Liver (tissue), 10 donors: ENCODE measurements at places on chromosomes 2 and 18. TPM values are rescaled to one million over a fixed set of nuclear protein-coding genes. Genes with fewer than 3 reads are reported as not detected.

DNA sequence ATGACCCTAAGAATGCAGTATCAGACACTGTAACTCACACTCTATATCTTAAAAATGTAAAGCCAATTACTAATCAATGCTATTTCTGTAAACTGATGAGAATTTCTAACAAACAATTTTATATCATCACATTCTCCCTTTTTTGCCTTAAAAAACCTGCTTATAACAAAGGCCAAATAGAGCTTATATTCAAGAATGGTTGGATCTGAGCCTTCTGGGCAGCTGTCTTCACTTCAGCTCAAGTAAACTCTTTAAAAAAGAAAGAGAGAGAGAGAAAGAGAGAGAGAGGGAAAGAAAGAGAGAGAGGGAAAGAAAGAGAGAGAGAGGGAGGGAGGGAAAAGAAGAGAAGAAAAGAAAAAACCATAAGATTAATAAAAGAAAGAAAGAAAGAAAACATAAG, 231.8 kb downstream of the KCNE4 start:
- no peak for DNase-seq

DNA sequence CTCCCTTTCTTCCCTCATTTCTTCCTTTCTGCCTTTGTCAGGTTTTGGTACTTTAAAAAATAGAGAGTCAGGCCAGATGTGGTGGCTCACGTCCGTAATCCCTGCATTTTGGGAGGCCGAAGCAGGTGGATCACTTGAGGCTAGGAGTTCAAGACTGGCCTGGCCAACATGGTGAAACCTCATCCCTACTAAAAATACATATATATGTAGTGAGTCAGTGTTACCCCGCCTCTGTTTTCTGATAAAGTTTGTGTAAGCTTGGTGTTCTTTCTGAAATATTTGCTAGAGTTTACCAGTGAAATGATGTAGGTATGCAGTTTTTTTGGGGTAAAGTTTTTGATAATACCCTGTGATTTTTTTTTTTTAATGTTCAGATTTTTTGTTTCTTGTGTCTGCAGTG, 58.8 kb downstream of the DGKD start:
- no peak for DNase-seq

DNA sequence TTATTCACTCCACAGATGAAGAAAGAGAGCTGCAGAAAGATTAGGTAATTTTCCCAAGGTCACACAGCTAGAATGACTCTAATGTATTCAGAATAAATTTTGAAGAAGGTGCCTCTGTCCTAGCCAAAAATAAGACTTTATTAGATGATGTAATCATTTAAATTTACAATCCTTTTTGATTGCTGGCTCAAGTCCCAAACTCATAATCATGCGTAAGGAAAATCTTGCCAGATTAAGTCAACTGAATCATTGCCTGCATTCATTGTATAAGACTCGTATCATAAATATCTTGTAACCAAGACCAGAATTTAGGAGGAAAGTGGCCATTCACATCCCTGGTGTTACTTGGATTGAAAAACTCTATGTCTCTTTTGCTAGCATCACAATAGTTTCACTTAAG, 53.1 kb upstream of the STK39 start:
- DNase-seq, result no peak

ALPI gene
- not detected for polyA plus RNA-seq

DNA sequence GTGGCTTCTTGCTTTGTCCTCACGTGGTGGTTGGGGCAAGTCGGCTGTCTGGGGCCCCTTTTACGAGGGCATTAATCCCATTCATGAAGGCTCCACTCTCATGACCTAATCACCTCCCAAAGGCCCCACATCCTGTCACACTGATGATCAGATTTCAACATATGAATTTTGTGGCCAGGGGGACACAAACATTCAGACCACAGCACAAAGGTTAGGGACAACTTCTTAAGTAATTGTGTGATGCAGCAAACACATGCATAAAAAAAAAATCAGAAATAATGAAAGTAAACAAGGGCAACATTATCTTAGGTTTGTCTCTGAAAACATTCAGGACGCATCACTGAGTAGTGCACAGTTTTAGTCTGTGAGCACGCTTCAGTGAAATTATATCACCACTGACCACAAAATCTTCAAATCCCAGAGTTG, 54.2 kb upstream of the FRZB start:
- DNase-seq, result no peak

UGT1A3 gene
- 7.0 TPM for polyA plus RNA-seq

DNA sequence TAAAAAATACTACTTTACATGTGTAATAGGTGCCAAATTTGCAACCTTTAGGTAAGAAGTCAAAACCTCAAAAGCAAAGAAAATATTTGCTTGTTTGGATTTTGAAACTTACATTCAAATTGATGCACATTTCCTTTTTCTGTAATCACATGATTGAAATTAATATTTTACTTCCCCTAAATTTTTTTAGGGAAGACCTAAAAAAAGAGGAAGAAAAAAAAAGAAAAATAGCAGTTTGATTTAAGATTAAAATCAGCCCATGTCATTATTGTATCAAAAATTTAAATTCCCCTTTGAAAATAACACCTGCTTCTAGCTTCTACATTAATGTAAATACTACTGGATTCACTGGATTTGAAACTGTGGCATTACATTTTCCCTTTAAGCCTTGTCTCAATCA, 68.2 kb upstream of the STON1 start:
- DNase-seq, result no peak
